ENCODE measurements at places on chromosomes 16 and 17.

- no peak for DNase-seq
These were observed 119.6 kb upstream of the PMFBP1 start for GRCh38 chr16:72291531-72291981.

DNA sequence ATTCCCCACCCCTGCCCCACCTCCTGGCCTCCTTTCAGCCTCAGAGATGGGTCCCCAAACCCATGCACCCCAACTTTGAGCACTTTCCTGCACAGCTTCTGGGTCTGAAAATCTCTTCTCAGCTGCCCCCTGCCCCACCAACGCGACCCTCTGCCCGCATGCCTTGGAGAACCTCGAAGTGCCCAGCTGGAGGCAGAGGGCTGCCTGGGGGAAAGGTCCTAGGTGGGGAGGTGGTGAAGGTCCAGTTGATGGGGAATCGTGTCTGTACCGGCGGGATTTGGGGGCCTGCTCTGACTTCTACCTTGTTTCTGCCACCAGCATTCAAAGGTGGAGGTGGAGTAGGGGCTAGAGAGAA, 1.3 kb downstream of the NKD1 start:
- DNase-seq, result no peak

GRCh38 chr16:56930486-56931270, 1.3 kb upstream of the HERPUD1 start:
- no peak for DNase-seq

DNA sequence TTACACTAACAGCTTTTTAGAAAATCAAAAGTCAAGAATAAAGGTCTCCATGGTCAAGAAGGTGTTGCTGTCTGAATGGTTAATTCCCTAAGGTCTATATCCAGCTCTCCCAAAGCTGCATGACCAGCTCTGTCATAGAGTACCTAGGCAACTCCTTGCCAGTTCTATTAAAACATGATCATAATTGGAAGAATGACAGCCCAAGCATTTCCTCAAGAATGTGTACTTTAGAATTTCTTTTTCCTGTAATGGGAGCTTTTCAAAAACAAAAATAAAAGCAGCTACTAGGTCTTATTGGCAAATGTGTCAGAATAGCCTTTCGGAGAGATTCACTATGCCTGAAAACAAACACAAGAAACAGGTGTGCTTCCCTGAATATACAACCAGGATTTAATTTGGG, 7.9 kb downstream of the SPOP start:
- DNase-seq, result no peak

- no peak for DNase-seq
These were observed 4.6 kb upstream of the ADCY7 start for GRCh38 chr16:50261707-50262235.

GRCh38 chr17:47311420-47311819, 12.3 kb upstream of the EFCAB13 start:
- no peak for DNase-seq

DNA sequence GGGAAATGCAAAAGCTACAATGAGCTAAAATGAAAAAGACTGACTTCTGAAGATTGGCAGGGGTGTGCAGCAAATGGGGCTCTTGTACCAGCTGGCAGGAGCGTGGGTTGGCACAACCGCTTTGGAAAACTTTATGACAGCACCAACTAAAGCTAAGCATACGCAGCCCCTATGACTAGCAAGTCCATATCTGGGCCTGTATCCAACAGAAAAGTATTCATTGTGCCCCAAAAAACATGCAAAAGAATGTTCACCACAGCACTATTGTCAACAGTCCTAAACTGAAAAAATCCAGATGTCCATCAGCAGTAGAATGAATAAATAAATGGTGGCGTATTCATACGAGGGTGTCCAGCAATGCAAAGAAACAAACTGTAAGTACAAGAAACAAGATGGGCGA, 22.6 kb upstream of the ITGA3 start:
- no peak for DNase-seq

GRCh38 chr17:82600731-82601446, 47.4 kb downstream of the WDR45B start:
- DNase-seq, result no peak

- DNase-seq, result no peak
These were observed 73.7 kb downstream of the TNRC6C start for GRCh38 chr17:78032166-78032565.

- DNase-seq, result peak; percentile 45
These were observed 21.2 kb downstream of the SMG6 start for GRCh38 chr17:2282297-2282873.

DNA sequence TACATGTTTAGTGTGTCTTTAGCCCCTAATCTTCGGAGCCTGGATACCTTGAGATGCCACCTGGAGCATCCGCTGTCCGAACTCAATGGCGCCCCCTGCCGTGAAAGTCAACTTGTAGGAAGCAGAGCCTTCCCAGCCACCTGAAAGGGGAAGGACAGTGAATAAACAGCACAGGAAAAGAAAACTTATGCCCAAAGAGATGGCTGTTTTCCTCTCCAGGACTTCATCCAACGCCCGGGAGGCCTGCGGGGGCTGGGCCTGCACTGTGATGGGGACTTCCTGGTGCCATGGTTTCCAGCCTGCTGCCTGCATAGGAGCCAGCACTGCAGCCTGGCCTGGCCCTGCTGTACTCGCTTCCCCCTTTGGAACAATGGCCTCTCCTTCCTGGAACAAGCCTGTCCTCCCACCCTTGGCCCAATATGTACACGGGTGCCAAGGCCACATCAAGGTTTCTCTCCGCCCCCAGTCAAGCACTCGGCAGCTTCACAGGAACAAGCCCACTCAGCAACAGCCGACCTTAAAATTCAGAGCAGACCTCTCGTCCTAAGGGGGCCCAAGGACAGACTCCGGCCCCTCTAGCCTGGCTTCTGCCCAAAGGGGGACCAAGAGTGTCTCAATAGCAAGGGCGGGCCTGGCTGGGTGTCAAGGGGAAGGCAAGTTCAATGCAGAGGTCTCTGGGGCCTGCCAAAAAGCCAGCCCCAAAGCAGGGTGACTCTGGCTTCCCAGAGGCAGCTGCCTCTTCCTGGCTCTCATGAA, 4.5 kb upstream of the UNC13D start:
- no peak for DNase-seq

GRCh38 chr16:85028685-85029407, 1.3 kb downstream of the KIAA0513 start:
- DNase-seq, result peak; percentile 31

- no peak for DNase-seq
These were observed 823 bp upstream of the ZNF469 start for GRCh38 chr16:88381820-88382451.

- peak; percentile 31 for DNase-seq
These were observed 43.6 kb downstream of the NOS2 start for GRCh38 chr17:27756467-27757371.

GRCh38 chr17:46877466-46877865, 26.1 kb downstream of the WNT9B start:
- no peak for DNase-seq

GRCh38 chr16:89764711-89765201, 43.4 kb downstream of the ZNF276 start:
- DNase-seq, result peak; percentile 91

- DNase-seq, result no peak
These were observed 3.3 kb downstream of the ERAL1 start for GRCh38 chr17:28857905-28858800.

DNA sequence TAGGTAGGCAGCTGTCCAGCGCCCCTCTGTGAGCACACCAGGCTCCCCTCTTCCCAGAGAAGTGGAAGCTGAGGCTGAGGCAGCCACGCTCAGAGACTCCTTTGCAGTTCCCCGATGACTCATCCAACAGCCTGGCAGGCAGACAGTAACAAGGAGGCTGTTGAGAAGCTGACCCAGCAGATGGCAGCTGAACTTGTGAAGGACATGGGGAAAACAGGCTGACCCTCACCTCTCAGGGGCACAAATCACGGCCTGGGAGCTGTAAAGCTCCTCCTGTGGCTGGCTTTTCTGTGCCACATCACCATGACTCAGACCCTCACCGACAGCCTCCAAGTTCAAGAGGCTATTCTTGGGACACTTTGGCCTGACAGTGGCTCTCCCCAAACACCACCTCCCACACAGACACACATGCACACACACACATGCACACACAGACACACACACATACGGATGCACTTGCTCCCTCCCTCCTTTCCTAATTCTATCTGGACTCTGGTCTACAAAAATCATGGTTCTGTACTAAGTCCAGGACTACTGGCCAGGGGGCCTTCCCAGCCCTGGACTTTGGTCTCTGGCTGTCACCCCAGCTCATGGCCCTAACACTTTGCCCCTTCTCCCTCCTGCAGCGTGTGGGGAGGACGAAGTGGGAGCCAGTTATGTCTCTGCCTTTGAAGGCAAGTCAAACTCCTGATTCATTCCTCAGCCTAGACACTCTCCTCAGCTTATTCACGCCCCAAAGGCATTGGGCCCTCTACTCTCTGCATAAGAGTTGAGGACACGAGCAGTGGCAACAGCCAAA, 23.2 kb downstream of the MAP3K14 start:
- DNase-seq, result no peak

All from GM12864 (cell line).